ENCODE measurements at places on chromosomes 3 and 15.

- DNase-seq, result no peak
These were observed 133.1 kb downstream of the SMAD6 start for GRCh38 chr15:66834881-66835878.

- peak; percentile 49 for DNase-seq
These were observed 612.1 kb upstream of the NR2F2 start for GRCh38 chr15:95718441-95718840.

- no peak for DNase-seq
These were observed 69.5 kb upstream of the SNTN start for GRCh38 chr3:63582943-63583500.

GRCh38 chr3:138011722-138012121 lies 1.8 kb downstream of the CLDN18 start:
- DNase-seq, result no peak

GRCh38 chr3:157070678-157070999 lies 89.3 kb downstream of the CCNL1 start:
- no peak for DNase-seq

- DNase-seq, result no peak
These were observed 62.4 kb downstream of the PBRM1 start for GRCh38 chr3:52623234-52623792.

DNA sequence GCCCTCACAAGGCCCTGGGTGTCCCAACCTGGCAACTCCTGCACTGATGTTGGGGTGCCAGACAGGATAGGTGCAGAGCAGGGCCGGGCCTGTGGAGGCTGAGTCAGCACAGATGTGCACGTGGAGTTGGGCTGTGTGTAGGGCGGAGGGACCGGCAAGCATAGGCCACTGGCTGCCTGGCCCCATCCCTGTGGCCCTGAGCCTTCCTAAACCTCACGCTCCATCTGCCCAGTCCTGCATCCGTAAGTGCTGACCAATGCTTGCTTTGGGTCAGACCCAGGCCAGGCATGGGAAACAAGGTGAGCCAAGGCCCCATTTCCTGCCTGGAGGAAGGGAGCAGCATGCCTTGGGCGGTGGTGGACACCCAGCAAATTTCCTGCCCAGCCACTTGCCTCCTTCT lies 5.8 kb upstream of the IQSEC1 start:
- no peak for DNase-seq

- DNase-seq, result no peak
These were observed 118.2 kb upstream of the RAP2B start for GRCh38 chr3:153043729-153044328.

DNA sequence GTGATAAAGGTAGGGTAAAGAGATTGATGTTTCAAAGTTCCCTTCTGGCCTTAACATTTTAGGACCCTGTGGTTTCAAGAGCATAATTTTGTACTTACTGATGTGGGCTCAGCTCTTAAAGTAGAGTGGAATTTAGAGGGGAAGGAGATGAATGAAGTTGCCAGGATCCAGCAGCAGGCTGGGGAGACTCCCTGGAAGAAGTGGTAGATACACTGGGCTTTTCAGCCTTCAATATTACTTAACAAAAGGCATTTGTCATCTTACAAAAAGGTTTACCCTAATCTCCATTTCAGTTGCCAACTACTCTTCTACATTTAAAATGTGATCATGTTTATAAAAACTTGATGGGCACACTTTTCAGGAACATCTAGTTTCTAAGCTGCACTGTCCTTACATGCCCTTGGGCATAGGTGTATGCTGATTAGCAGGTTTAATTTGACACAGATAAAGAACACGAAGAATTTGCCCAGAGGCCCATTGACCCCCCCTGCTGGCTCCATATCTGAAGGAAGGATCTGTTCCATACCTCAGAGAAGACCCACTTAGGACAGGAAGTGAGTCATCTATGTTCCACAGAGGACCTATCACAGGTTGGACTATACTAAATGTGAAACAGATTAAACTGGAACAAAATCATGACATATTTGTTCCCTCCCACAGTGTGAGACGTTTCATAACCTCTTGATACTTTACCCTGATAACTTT lies 93.0 kb upstream of the LPP start:
- DNase-seq, result no peak

GRCh38 chr15:53693729-53694475 lies 65.6 kb downstream of the WDR72 start:
- DNase-seq, result no peak

GRCh38 chr3:114803042-114803695 lies 343.9 kb downstream of the ZBTB20 start:
- no peak for DNase-seq

- DNase-seq, result no peak
These were observed 153.3 kb downstream of the ULK4 start for GRCh38 chr3:41808618-41809017.

- no peak for DNase-seq
These were observed 190.5 kb upstream of the CMC1 start for GRCh38 chr3:28050885-28051284.

- no peak for DNase-seq
These were observed at the start of gene CCR5 for GRCh38 chr3:46370839-46371518. TSS of gene CCR5 (plus strand) at chr3:46370946. CDS start at chr3:46372903, 1,957 bp downstream.

GRCh38 chr3:126288314-126288713 lies 68.9 kb downstream of the KLF15 start:
- no peak for DNase-seq

DNA sequence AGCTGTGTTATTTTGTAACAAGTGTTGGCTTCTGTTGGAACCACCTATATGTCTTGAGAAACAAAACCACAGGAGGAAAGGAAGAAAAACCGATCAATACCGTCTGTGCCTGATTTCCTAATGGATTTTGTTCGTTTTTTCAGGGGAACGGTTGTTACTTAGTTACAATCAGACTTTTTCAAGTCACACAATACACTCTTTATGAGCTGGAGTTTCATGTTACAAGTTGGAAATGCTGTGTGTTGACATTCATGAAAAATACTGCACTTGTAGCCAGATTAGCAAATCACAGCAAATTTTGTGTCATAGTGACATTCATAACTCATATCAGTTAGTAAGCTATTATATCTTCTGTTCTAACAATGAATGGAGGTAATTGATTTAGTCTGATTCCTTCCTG lies 78.9 kb downstream of the SLTM start:
- no peak for DNase-seq

DNA sequence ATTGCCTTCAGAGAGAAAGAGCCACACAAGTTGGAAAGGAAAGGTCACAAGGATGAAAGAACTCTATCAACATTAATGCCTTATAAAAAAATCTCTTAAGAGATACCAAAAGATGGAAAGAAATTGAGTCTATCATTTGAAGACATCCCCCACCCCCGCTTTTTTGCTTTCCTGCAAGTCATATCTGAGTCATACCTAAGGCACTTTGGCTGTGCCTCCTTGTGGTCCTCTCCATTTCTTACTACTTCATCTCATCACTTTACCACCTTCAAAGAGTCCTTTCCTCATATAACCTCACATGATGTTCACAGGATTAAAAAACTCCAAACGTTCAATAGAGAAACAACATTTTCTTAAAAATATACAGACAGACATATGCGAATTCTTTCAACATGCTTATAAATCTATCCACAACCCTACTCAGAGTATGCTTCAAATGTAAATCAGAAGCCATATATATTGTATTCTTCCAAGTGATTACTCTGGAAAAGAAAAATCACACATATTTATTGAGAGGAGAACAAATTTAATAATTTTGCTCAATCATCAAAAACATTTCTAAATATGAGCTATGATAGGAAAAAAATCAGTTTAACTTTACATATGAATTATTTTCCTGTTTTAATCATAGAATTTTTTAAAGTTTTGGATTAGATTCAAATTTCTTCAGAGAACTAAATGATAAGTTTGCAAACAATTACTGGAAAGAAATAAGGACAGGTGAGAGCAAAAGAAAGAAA lies 1003.9 kb upstream of the CFAP20DC start:
- DNase-seq, result no peak

DNA sequence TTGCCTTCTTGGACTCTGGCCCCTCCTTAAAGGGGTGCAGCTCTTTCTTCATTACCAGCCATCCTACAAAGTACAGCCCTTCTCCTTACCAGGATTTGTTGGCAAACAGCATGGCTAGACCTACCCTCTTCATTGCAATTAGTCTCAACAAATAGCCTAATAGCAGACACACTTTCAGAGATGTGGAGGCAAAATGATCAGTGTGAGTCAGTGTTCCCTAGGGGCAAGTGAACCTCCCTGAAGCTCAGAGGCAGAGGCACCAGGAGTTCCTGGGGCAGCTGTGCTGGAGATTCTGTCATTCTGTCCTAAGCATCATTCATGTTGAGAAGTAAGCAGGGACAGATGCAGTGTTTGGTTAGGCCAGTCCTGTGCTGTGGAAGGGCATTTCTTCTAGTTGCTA lies 14.6 kb upstream of the MECOM start:
- DNase-seq, result no peak

DNA sequence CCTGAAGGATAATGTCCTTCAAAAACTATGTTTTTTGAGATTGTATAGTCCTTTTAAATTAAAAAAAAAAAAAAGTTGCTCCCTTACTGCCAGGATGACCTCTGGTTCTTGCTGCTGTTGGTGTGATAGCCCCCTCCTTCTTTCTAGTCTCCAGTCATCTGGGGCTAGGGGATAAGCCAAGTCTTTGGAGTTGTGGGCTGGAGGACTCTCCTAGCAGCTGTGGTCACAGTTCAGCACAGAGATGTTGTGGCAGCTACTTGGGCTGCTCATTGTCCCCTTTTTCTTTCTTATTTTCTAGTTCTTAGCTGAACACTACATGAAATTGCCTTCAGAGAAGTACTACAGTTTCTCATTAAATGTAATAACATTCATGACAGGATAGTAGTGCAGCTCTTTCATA lies 39.2 kb upstream of the APH1B start:
- no peak for DNase-seq

- DNase-seq, result no peak
These were observed 5.4 kb upstream of the ACSBG1 start for GRCh38 chr15:78239811-78240210.

- DNase-seq, result no peak
These were observed 25.6 kb upstream of the ZNF280D start for GRCh38 chr15:56758770-56759449.

- no peak for DNase-seq
These were observed 795.1 kb downstream of the FHIT start for GRCh38 chr3:60456180-60456579.

- no peak for DNase-seq
These were observed 53.2 kb upstream of the ZNF148 start for GRCh38 chr3:125428216-125428830.

- DNase-seq, result no peak
These were observed 98.7 kb downstream of the KCNMB2 start for GRCh38 chr3:178634975-178635374.

GRCh38 chr15:40929660-40930429 lies 705 bp downstream of the DLL4 start:
- no peak for DNase-seq

DNA sequence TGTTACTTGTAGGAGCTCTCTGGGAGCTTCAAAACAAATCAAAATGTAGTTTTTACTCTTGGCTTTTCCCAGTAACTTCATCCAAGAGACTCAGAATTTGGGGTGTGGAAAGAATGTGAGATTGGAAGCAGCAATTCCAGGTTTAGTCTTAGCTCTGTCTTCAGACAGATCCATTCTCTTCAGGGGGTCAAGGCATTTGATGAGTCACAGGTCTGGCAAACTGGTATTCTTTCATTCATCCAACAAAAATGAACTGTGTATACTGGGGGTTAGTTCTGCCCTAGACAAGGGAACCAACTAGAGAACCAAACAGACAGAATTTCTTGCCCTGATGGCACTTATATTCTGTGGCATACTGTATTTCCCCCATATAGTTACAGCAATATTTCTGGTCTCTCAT lies 36.3 kb upstream of the CADPS start:
- no peak for DNase-seq

DNA sequence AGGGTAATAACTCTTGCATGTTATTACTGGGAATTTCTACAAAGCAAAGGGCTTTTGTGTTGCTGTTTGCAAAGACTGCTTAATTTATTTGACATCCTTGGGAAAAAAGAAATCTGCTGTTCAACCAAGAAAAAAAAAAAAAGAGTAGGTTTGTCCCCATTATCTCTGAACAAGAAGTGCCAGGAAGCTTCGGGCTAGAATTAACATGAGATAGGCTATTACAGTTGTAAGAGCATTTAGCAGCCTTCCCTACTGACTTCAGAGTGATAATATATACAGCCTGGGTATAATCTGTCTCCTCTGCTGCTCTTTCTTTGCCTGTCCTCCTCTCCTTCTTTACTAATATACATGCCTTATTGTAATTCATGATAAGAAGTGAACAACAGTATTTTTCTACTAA lies 23.3 kb upstream of the CHMP2B start:
- no peak for DNase-seq

- no peak for DNase-seq
These were observed 64.1 kb downstream of the NIPA2 start for GRCh38 chr15:22902578-22902977.

GRCh38 chr3:24829629-24830229 lies 335.1 kb upstream of the THRB start:
- no peak for DNase-seq

GRCh38 chr3:73820431-73820830 lies 195.7 kb upstream of the PDZRN3 start:
- DNase-seq, result no peak

GRCh38 chr3:162602619-162603018 lies 1106.0 kb downstream of the OTOL1 start:
- DNase-seq, result no peak

DNA sequence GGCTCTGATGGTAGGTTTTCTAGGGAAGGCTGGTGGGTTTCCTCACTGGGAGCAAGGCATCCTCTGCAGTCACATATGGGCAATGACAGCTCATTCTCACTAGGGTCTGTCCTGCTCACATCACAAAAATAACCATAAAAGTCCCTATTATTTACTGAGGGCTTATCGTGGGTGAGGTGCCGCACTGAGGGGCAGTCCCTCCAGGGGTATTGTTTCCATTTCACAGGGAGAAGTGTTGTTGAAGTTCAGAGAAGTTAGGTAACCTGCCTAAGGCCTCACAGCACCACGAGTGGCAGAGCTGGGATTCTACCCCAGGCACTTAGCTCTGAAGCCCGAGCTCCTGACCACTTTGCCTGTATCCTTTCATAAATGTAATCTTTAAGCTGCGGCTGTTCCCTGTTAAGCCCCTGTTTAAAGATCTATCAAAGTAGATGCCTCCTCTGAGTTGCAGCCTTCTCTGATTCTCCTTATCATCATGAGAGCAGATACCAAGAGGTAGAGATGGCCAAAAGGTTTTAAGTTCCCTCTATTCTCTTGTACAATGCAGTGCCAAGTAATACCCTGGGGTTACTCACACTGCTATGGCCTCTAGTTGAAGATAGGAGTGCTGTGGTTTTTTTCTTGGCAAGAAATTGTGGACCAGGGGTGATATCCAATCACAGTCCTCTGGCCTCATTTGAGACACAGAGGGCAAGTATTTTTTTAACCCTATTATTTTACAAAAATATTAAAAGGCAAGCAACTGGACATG lies 107.0 kb downstream of the RPLP1 start:
- no peak for DNase-seq

DNA sequence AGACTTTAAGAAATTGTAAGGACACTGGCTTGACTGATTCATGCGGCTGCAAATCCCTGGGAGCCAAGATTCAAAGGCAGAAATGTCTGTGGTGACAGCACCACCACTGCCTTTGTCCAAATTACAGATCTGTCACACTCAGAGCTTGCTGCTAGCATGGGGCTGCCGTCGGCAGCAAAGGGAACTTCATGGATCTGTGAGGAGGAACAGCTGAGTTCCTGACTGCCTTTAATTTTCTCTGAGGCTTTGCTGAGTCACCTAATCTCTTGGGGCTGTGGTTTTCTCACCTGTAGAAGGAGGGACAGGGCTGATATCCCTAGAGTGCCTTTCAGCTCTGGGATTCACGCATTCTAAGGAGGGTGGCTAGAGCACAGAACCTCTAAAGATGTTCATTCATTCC lies 4.1 kb upstream of the PAK6 start:
- no peak for DNase-seq

- peak; percentile 44 for DNase-seq
These were observed 307.2 kb downstream of the FEZF2 start for GRCh38 chr3:62065985-62066693.

GRCh38 chr3:100537646-100538338 lies 45.4 kb downstream of the TMEM45A start:
- DNase-seq, result no peak

Measured in smooth muscle cell of the brain vasculature (primary cell).